ENCODE measurements at places on chromosomes 4 and X.

- no peak for DNase-seq
Observed at GRCh38 chrX:21963269-21963668, 22.8 kb downstream of the SMS start.

GRCh38 chr4:34182306-34182705 lies 2062.0 kb downstream of the ARAP2 start:
- DNase-seq: no peak

- no peak for DNase-seq
Observed at GRCh38 chr4:3361896-3362295, 69.1 kb downstream of the RGS12 start.

DNA sequence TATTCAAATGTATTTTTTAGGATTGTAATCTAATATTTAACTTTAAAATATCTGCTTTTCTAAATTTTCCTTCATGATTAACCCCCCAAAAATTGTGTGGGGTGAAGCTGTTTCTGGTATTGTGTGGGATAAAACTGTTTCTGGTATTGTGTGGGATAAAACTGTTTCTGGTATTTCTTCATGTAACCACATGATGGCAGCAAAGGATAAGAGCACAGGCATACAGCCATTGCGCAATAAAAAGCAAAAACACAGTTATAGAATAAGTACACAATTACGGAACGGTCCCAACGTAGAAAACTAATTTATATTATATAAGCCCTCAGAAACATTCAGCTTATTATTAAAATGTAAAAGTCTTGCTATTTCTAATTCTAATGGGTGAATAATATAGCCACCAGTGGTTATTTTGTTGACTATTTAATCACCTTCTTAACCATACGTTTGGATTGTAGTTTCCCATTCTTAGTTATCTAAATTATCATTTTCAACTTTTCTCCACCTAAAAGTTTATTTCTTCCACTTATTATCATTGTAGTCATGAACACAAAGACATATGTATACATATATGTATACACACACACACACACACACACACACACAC lies 333.9 kb upstream of the FSTL5 start:
- DNase-seq: peak; percentile 32

DNA sequence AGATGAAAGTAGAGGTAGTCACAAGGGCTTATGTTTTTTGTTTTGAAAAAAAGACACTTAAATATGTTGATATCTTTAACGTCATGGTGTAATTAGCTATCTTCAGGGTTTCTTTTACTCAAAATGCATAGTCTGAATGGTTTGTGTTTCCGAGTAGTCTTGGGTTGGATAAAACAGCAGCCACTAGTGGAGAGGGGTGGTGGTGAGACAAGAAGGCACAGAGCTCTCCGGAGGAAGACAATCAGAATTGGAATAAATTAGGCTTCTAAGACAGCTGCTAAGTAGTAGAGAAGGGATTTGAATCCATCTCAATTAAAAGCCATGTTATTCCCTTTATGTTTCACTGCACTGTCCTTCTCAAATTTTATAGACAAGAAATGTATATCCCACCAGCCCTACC lies 240.4 kb upstream of the VEGFC start:
- no peak for DNase-seq

DNA sequence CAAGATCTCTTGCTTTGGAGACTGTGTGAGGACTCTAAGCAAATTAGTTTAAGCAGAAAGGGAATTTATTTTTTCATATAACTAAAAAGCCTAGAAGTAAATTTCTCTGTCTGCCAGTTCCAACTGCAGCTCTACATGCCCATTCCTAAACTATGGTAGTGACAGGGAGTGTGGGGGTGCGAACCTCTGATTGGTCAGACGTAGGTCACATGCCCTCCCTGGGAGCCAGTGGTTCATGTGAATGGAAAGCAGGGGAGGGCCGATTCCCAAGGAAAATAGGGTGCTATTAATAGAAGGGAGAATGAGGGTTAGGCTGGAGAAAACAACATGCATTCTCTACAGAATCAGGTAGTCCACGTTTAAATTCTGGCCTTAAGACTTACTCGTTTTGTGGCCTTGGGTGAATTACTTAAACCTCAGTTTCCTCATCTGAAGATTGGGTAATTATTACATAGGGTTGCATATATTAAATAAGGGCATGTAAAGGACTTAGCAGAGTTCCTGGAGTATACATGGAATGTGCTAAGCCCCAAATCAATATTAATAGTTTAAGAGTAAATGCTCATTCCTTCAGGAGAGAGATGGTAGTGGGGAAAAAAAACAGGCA lies 7.2 kb downstream of the RAB33B start:
- DNase-seq: no peak

DNA sequence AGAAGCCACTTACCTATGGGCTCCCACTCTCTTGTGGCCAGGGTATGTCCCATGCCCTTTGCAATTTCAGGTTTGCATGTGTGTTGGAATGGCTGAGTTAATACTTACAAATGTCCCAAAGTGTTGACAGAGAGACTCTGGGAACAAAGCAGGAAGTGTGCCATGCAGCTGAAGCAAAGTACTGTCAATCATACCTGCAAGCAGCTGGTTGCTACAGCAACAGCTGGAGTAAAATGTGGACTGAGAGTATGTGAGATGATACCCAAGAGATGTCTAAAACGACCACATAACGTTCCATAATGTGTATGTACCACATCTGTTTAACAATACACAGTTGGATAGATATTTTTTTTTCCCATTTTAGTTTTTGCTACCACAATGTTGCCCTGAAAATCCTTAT lies 82.8 kb upstream of the CAMK2D start:
- DNase-seq: no peak

DNA sequence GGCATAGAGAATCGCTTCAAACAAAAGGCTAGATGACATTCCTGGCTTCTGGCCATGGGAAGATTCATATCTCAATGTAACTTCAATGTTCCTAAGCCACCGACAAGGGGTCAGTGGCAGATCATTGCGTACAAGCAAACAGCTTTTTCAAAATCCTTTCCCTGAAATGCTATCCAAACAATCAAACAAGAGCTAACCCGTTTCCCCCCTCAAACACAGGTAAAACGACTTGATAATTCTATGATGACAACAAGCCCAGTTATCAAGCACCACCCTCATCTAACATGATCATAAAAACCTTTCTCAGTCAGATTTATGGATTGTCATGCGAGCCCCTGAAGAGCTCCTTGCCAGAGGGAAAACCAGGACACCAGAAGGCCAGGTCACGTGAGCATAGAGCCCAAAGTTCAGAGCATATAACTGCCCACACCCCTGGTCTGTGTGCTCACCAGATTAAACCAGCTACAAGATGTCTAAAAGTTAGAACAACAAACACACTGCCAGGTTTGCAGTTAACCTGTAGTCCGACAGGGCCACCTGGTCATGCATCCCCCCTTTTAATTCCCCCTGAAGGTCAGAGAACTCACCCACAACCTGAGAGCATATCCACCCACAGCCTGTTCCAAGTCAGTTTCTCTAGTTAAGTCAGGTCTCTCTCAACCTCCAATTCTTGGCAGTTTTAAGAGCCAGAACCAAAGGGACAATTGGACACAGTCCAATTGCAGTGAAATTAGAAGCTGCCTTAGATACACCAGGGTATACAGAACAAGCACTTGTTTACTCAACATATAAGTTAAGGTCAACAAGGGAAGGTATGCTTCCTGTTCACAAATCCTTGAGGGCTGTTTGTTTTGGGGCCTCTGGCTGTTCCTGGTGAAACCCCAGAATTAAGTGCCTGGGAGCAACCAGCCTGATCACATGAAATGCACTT lies 248.1 kb upstream of the PPARGC1A start:
- no peak for DNase-seq

DNA sequence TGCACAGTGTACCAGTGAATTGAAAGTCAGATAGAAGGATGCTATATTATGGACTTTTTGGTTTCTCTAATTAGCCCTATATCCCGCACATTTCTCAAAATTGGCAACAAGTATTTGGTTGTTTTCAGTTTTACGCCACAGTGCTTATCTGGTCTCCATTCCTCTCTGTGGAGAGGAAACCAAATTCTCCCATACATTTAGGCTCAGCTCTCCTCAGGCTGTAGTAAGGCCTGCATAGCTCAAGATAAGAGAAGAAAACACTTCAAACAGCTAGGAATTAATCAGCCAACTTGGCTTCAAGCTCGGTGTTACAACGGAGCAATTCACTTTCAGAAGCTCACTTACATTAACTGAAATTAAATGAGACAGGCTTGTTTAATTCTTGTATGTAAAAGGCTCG lies 263.2 kb downstream of the PDHA2 start:
- DNase-seq: no peak

DNA sequence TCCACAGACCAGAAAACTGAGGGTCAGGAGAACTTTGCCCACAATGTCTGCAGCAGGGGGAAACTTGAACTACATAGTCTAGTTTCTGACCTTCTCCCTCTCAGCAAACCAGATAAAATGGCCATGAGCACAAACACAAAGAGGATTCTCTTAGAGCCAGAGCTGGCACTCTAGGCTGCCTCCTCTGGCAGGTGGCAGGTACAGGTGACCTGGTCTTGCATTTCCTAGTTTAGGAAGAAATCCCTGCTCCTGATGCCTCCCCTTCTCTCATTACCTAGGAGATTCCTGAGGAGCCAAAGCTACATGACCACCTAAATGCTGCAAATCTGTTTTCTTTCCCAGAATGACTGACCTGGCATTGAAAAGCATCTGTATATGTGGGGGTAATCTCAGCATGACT lies 45.1 kb downstream of the ARHGEF9 start:
- no peak for DNase-seq

DNA sequence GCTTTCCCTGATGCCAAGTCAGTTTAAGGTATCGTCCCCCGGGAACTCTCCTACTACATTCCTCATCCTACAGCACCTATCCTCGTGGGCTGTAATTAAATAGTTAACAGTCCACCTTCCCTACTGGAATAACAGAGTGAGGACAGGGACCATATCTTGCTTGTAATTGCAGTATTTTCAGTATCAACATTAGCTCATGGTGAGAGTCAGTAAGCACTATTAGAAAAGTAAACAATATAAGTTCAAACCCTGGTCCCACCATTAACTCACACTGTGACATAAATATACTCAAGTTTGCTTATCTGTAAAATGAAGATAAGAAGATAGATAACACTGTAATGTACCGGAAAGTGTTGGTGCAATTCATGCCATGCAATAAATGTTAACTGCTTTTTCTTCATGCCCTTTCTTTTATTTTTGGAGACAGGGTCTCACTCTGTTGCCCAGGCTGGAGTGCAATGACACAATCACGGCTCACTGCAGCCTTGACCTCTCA lies 61.3 kb downstream of the SH3RF1 start:
- no peak for DNase-seq

GRCh38 chrX:138504273-138504672 lies 207.2 kb downstream of the FGF13 start:
- no peak for DNase-seq

DNA sequence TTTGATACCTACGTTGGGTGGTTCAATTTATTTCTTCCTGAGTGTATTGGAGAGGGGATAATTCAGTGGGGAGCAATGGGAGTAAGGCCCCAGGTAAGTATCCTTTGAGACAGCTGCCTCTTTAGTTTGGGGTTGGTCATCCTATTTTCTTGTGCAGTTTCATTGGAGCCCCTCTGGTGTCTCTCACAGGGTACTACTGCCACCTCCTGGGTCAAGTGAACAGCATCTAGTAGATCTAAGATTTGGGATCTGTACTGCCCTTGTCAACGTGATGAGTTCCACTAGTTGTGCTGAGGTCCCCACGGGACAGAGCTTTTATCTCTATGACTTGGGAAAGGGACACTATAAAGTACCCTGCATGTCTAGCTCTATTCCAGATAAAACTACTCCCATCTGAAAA lies 80.6 kb downstream of the PBDC1 start:
- DNase-seq: peak; percentile 13

DNA sequence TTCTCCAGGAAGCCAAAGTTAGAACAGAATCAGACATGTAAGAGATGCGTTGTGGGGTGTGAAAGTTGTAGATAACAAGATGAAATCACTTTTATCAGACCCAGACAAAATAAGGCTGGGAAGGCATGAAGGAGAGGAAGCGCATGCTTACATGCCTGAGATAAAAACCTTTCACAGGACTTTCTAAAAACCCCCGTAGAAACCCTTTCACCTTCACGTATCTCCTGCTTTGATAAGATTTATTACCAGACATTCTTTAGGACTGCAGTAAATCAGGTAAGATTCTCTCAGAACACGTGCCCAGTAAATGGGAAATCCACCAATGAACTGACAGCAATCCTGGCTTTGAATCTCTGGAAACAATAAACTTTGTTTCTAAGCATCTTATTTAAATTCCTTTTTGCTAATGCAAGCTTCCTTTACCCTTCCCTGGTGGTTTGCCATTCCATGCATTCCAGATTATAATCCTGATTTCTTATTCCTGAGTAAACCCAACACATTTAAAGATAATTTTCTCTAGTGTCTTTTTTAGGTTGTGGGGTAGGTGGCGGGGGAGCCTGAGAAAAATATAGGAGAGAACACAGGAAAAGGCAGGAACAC lies 254.6 kb upstream of the LDB2 start:
- DNase-seq: no peak

DNA sequence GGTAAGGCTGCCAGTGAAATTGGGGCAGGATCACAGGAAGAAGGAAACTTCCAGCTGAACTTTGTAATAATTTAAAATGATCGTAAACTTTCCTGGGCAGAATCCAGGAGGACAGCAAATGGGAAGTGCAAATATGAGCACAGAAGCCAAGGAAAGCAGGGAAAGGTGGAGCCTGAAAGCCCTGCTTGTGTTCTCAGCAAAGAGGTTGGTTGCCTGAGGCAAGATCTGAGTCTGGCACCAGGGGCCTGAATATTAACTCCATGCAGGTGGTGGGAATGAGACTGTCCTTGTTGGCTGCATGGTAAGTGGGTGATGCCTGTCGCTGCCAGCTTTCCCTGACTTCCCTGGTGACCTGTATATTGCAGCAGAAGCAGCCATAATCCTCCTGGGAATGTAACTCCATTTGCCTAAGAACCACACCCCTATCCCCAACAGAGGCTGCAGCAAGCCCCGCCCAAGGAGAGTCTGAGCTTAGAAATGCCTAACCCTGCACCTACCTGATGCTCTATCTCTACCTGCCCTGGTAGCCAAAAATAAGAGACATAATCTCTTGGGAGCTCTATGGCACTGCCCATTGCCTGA lies 132.0 kb upstream of the HDX start:
- DNase-seq: no peak

DNA sequence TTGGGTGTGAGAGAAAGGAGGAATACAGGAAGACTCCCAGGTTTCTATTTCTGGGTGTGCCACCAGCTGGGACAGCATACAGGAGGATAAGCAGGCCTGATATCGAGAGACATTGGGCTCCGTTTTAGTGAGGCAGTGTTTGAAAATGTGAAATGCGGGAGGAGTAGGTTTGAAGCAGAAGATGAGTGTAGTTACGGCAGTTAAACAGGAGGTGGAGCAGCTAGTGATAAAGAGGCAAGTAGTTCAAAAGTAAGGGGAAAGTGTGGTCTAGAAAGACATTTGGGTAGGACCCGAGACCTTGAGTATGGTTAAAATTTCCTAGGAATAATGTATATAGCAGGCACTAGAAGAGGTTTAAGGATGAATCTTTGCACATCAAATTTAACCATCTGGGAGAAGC lies 42.4 kb downstream of the DCUN1D4 start:
- DNase-seq: no peak

DNA sequence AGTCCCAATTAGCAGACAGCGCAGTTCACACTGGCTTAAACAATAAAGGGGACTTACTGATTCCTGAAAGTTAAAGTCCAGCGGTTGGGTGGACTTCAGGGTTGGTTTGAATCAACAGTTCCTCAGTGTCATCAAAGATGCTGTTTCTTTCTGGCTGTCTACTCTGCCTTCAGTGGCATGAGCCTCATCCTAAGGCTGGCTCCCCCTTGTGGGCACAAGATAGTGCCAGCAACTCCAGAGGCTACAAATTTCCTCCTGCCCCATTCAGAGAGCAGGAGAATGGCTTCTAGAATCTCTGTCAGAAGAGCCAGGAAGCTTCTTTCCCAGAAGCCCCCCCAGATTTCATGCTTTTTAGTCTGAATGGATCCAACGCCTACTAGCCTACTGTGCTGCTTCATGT lies 82.4 kb upstream of the MTM1 start:
- peak; percentile 38 for DNase-seq
